ENCODE measurements at places on chromosomes 16 and 17.

GRCh38 chr16:58385218-58385773, 7.0 kb upstream of the GINS3 start:
- DNase-seq = no peak

- DNase-seq = no peak
Observed at GRCh38 chr17:34709158-34709754, 129.9 kb downstream of the TMEM132E start.

GRCh38 chr16:522320-523096, 5.0 kb upstream of the CAPN15 start:
- no peak for DNase-seq

- DNase-seq = no peak
Observed at GRCh38 chr17:5238333-5238732, 3.7 kb upstream of the SCIMP start.

DNA sequence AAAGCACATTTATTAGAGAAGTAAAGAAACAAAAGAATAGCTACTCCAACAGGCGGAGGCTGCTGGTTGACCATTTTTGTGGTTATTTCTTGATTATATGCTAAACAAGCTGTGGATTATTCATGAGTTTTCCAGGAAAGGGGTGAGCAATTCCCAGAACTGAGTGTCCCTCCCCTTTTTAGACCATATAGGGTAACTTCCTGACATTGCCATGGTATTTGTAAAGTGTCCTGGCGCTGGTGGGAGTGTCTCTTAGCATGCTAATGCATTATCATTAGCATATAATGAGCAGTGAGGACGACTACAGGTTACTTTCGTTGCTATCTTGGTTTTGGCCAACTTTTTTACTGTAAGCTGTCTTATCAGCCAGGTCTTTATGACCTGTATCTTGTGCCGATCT, 12.2 kb upstream of the HS3ST4 start:
- DNase-seq = no peak

DNA sequence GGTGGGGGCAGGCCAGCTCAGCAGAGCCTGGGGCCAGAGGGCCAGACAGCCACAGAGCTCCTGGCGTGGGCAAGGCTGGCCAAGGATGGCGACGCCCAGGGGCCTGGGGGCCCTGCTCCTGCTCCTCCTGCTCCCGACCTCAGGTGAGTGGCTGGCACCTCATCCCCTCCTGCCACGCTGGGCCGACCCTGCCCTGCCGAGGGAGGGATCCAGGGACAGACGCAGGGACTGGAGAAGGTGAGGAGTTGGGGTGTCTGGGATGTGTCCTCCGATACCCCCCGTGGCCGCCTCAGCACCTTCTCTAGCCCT, at the start of gene ADGRG3:
Gene ADGRG3 (plus strand): TSS at position 44 of the 309 bp plus-strand sequence. CDS start 42 bp downstream, at position 86.
- no peak for DNase-seq

DNA sequence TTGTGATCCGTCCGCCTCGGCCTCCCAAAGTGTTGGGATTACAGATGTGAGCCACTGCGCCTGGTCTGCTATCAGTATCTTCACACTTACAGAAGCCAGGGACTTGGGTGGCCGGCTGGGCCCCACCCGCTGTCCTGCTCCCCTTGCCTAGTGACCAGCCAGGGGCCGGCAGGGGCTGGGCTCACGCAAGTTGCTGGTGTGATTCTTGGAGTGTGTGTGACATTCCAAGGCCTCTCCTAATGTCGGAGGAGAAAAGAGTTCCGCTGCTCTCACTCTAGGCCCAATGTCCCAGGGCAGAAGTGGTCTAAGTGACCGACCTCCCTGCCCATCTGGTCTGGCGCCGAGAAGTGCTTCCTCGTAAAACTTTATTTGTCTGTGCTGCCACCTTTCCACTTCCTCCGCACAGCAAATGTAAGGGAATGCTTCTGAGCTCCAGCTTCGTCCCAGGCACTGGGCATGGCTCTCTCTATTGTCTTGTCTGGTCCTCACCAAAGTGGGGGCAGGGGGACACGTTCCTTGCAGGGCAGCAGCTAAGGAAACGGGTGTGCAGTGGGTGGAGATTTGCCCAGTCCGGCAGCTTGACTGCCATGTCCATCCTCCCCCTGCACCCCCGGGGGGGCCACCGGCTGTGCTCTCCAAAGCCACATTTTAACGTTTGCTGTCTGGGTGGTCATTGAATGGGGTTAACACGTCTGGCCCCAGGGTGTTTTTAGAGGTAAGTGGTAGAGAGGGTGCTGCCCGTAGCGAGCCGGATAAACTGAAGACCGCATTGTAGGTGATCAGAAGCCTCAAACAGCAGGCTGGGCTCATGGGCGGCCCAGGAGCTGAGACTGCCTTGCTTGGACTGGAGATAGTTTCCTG, 7.8 kb upstream of the GSE1 start:
- DNase-seq = no peak

DNA sequence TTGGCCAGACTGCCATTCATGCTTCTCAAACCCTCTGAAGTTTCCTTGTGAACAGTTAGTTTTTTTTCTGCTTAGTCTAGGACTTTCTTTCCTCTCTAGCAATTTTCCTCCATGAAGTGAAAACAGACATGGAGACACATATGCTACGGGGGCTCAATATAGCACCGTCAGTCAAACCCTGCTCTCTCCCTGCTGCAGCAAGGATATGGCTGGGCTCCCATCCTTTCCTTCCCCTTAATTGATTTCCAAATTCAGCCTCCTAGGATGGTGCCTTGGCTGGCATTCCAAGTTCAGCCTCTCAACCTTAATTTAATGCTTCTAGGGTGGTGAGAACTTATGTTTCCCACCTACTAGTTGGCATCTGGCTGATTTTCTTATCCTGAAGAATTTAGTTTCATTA, 436.7 kb downstream of the NPIPA7 start:
- DNase-seq = no peak

DNA sequence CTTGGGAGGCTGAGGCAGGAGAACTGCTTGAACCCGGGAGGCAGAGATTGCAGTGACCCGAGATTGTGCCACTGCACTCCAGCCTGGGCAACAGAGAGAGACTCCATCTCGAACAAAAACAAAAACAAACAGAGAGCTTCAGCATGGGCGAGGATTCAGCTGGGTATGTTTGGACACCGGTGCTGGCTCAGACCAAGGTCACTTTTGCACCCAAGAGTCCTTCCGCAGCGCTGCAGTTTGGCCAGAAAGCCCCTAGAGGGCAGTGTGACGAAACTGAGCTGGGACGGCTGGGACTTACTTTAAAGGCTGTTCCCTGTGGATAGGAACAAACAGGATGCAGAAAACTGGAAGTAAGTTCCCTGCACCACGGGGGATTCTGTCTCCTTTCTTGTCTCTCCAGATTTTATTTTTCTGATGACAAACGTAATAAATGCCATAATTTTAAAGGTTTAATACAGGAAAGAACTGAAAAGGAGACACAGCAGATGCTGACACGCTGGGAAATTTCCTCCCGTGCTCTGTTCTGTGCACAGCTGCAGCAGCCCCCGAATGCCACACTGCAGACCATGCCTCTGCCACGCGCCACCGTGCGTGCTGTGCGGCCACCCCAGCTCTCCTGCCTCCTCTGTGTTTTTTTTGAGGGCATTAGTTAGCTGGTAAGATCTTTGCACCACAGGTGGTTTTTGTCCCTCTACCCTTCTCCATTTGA, 25.2 kb upstream of the USP36 start:
- DNase-seq = peak; percentile 63

DNA sequence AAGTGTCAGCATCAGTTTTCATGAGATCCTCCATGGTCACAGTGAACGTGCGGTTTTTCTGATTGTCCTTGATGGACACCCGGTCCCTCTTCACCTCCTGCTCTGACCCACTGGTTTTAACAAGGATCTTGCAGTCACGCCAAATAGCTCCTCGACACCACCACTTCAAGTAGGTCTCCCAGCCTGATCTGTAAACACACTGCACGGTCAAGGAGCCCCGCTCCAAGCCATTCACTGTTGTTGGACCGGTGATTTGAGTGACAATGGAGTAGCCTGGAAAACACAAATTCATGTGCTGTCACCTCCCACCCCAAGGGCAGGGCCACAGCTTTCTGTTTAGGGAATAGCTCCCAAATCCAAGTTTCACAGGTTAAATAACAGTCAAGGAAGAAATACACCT, 8.2 kb downstream of the CD300LF start:
- DNase-seq = no peak

DNA sequence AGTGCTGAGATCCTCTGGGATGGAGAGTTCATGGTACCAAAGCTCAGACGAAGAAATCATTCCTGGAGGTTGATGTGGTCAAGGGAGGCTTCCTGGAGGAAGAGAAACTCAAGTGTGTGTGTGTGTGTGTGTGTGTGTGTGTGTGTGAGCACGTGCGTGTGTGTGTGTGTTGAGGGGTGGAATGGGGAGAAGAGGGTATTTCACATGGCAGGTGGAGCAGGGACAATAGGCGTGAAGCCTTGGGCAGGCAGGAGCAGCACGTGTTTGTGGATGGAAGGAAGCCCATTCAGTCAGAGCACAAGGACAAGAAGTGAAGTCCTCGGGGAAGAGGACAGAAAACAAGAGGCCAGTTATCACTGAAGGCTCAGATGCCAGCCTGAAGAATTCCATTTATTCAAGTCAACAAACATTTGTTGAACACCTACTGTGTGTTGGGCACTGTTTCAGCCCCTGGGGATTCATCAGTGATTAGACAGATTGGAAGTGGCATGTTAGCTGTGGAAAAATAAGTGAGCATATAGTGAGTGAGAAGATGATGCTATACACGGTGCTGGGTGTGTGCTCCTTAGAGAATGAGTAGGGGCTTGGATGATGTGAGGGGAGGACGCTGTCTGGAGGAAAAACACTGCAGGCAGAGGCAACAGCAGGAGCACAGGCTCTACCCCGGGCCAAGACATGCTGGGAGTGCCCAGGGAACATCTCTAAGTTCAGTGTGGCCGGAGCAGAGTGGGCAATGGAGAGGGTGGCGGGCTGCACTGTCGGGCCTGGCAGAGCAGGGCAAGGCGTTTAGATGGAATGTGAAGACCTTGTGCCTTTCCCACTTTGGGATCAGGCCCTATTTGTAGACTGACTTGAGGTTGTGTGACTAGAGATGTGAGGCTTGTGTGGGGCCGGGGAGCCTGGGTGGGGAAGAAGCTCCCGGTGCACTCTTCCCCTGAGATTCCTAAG, 267.1 kb downstream of the CBLN1 start:
- DNase-seq = no peak

DNA sequence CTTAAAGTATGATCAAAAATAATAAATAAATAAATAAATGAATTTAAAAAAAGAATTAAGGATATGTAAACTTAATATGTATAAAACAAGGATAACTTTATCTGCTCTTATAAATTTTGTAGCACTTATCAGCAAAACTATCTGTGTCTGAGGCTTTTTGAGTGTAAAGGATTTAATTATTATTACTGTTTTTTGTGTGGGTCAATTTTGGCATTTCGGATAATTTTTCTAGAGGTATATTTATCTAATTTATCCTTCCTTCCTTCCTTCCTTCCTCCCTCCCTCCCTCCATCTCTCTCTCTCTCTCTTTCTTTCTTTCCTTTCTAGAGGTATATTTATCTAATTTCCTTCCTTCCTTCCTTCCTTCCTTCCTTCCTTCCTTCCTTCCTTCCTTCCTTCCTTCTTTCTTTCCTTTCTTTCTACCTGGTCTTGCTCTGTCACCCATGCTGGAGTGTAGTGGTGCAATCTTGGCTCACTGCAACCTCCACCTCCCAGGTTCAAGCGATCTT, 120.8 kb downstream of the ABCA8 start:
- DNase-seq = no peak

- no peak for DNase-seq
Observed at GRCh38 chr16:26733710-26734109, 333.0 kb upstream of the C16orf82 start.

DNA sequence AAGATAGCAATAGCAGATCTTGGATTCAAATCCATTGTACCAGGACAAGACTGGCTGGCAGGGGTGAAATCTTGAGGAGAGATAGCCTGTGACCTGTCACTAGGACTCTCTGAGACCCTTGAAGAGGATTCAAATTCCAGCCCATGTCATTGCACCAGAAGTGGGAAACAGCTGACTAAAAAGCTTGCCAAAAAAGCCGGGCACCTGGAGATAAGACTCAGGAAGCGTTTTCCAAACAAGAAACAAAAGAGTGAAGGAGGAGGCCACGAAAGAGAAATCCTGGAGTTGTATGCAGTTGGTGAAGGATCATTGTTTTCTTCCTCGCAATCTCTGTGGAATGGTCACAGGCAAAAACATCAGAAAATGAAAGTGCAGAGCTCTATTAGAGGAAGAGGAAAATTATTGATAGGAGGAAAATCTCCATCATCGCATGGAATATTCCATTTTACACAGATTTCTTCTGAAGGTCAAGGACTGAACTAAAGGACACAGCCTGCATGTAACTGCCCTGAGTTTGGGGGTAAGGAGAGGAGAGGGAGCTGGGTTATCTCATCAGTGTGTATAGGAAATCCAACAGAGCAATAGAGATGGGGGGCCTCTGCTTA, 9.0 kb upstream of the WSB1 start:
- no peak for DNase-seq

DNA sequence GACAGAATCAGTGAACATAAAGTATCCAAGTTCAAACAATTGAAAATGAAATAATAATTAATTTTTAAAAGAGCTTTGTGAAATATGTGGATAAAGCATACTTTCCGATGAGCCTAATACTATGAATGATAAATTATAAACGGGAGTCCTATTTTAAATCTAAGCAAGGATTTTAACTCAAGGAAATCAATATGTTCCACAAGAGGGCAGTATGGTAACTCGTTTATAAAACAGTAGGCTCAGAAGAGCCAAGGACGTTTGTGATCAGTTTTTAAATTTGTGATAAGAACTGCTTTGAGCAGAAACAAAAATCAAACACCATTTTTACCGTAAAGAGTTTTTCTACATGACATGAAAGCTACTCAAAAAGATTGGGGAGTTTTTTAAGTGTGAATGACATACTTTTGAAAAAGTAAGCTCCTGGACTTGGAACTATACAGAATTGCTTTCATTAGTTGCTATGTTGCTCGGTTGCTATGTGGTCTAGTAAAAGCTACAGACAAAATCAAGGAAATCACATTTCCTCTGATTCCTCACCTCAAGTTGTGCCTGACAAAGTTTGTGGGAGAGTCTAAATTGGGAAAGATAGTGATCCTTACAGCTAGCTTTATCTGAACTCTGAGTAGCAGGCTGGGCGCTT, 11.8 kb upstream of the TEKT1 start:
- DNase-seq = no peak

GRCh38 chr17:78144147-78144719, 2.0 kb upstream of the C17orf99 start:
- DNase-seq = no peak

DNA sequence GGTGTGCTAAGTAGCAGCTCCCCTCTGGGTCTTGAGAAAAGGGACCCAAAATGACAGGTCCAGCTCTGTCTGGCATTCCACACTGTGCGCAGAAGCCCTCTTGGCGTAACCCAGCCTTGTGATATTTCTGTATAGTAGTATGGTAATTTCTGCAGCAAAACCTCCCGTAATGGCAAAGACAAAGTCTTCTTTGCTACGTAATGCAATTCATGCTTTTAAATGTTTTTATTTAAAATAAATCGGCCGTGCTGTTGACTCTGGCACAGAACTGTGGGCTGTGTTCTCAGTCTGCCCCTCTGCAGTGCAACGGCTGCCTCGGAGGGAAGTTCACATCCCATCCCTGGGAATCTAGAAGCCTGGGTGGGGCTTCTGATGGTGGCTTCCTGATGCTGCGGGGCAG, 75.2 kb downstream of the ASIC2 start:
- DNase-seq = no peak

GRCh38 chr17:55246583-55246982, 18.2 kb upstream of the HLF start:
- no peak for DNase-seq

GRCh38 chr16:3842994-3843393, 37.5 kb downstream of the CREBBP start:
- DNase-seq = no peak
